ENCODE measurements at places on chromosomes 16 and 17. TPM values are rescaled to one million over a fixed set of nuclear protein-coding genes. Genes with fewer than 3 reads are reported as not detected.

GRCh38 chr16:71995038-71995437, 5.2 kb downstream of the PKD1L3 start:
- no peak for DNase-seq
- no peak overlapping the region for H3K4me3 ChIP-seq
- H3K4me1 ChIP-seq = no peaks in the 10 kb centered on the region
- no peaks in the 10 kb centered on the region for H3K36me3 ChIP-seq
- no peak overlapping the region for H3K27ac ChIP-seq

DNA sequence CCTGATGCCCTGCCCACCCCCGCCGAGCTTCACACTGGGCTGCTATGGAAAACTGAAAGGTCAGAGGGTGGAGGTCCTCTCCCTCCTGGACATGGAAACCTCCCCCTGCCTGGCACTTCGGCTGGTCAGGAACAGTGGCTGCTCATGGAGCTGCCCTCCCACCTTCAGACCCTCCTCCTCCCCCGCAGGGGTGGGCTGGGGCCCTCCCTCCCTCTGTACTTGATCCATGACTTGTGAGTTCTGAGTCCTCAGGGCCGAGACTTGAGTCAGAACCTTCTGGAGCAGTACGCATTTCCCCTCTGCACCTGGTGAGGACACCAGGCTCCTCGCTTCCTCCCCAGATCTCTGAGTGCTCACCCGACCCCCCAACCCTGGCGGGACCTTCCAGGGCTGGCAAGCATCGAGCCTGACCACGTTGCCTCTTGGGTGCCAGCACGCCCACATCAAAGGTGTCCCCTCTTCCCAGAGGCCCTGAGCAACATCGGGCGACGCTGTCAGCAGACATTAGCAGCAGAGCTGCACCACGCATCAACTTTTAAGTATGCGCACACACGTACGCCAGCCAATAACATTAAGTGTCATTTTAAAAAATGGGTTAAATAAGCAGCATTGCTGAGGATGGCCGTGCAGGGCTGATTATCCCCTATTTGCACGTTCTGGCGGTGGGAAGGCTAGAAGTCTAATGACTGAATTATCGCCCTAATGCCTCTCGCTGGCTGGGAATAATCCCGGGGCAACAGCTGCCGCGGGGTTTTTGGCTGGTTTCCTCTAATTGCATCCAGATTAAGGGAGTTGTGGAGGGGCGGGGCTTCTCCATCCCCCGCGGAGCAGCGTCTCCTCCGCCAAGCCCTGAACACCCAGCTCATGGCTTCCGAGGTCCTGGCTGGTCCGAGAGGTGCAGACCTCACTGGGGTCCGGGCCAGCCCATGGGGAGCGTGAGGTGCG, 98.0 kb downstream of the TBC1D16 start:
- no peak overlapping the region for H3K4me3 ChIP-seq
- no peaks in the 10 kb centered on the region for H3K27me3 ChIP-seq
- H3K27ac ChIP-seq = no peak overlapping the region
- peaks cover 13% of the 10 kb centered on the region for H3K36me3 ChIP-seq
- DNase-seq = peak; percentile 90

- no peak overlapping the region for H3K4me3 ChIP-seq
- H3K27ac ChIP-seq = no peak overlapping the region
- H3K4me1 ChIP-seq = peaks cover 25% of the 10 kb centered on the region
- no peak for DNase-seq
- H3K36me3 ChIP-seq = no peaks in the 10 kb centered on the region
- H3K27me3 ChIP-seq = peaks cover 35% of the 10 kb centered on the region
These were observed 5.3 kb downstream of the TMEM114 start for GRCh38 chr16:8585041-8585440.

DNA sequence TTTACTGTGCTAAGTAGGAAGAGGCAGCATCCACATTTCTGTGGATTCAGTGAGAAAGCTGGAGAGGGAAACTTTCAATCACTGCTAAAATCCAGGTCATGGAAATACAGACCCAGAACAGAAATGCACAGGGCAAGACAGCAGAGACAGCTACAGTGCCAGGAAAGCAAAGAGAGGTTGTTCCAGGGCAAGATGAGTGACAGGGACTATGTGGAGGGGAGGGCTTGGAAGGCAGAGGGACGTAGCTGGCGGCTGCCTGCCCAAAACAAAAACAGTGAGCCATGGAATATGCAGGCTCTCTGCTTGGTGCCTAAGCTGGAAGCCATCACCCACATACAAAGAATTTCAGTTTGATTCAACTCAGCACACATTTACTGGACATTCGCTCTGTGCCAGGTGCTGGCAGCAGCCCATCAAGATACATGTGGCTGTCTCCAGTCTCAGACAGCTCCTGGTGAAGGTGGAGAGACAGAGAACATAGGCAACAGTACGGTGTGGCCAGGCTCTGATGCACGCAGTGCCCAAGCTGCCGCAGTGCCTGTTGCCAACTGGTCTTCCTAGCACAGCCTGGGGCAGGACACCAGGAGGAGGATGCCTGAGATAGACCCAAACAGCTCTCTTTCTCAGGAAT, 88.7 kb downstream of the AIPL1 start:
- DNase-seq = no peak
- no peak overlapping the region for H3K27ac ChIP-seq
- no peaks in the 10 kb centered on the region for H3K36me3 ChIP-seq
- no peak overlapping the region for H3K4me3 ChIP-seq
- no peaks in the 10 kb centered on the region for H3K4me1 ChIP-seq

- no peak overlapping the region for H3K4me3 ChIP-seq
- no peak overlapping the region for H3K27ac ChIP-seq
- no peaks in the 10 kb centered on the region for H3K36me3 ChIP-seq
- H3K4me1 ChIP-seq = peaks cover 8% of the 10 kb centered on the region
- no peak for DNase-seq
These were observed 7.8 kb downstream of the NTN1 start for GRCh38 chr17:9028988-9029570.

- H3K36me3 ChIP-seq = peaks cover 1% of the 10 kb centered on the region
- H3K27me3 ChIP-seq = no peaks in the 10 kb centered on the region
- peaks cover 63% of the 10 kb centered on the region for H3K4me1 ChIP-seq
- no peak for DNase-seq
- peak overlapping the region; percentile 91 for H3K27ac ChIP-seq
- H3K4me3 ChIP-seq = peak overlapping the region; percentile 69
These were observed 685 bp upstream of the MPG start for GRCh38 chr16:77273-77806.

DNA sequence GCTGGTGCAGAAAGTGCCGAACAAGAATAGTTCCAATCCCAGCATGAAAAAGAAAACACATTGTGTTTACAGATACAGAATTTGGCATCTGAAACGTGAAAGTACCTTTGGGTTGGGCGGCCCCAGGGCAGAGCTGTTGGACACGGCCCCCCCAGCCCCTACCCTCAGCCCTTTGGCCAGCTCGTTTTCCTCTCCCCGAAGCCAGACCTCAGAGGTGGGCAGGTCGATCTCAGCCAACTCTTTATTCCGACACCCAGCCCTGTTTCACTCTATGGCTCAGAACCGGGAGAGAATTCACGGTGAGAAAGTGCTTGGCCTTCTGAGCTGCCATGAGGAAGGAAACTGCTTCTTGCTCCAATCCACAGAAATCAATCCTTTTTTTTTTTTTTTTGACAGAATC, 11.3 kb downstream of the NTN1 start:
- peaks cover 29% of the 10 kb centered on the region for H3K27me3 ChIP-seq
- H3K4me1 ChIP-seq = peaks cover 8% of the 10 kb centered on the region
- peaks cover 2% of the 10 kb centered on the region for H3K36me3 ChIP-seq
- DNase-seq = no peak
- no peak overlapping the region for H3K4me3 ChIP-seq
- no peak overlapping the region for H3K27ac ChIP-seq

GRCh38 chr17:39074676-39075075, 76.8 kb downstream of the PLXDC1 start:
- no peak for DNase-seq
- H3K4me1 ChIP-seq = peaks cover 10% of the 10 kb centered on the region
- no peak overlapping the region for H3K4me3 ChIP-seq
- no peaks in the 10 kb centered on the region for H3K27me3 ChIP-seq
- H3K27ac ChIP-seq = no peak overlapping the region

DNA sequence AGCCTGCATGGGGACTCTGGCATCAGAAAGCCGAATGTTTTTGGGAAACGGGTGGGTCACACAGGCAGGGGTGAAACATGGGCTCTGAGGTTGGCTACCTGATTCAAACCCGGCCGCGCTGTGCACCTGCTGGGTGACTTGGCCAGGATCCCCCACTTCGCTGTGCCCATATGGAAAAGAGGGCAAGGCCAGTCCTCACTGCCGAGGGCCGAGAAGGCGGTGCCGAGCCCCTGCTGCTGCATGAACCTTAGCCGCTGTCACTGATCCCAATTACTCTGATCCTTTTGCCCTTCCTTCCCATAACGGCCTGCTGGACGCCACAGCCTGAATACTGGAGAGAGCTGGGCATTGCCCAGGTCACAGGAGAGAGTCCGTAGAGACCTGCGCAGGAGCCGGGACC, 17.7 kb downstream of the KDM8 start:
- no peaks in the 10 kb centered on the region for H3K27me3 ChIP-seq
- no peak overlapping the region for H3K4me3 ChIP-seq
- peak; percentile 41 for DNase-seq
- H3K27ac ChIP-seq = no peak overlapping the region
- H3K36me3 ChIP-seq = peaks cover 2% of the 10 kb centered on the region

- H3K4me3 ChIP-seq = no peak overlapping the region
- H3K27me3 ChIP-seq = no peaks in the 10 kb centered on the region
- no peak overlapping the region for H3K27ac ChIP-seq
These were observed 28.2 kb downstream of the GSE1 start for GRCh38 chr16:85641305-85641704.

- H3K4me3 ChIP-seq = no peak overlapping the region
- no peak for DNase-seq
- H3K27me3 ChIP-seq = no peaks in the 10 kb centered on the region
- no peak overlapping the region for H3K27ac ChIP-seq
- peaks cover 10% of the 10 kb centered on the region for H3K4me1 ChIP-seq
- H3K36me3 ChIP-seq = no peaks in the 10 kb centered on the region
These were observed 452.2 kb downstream of the KCNJ2 start for GRCh38 chr17:70621566-70621965.

DNA sequence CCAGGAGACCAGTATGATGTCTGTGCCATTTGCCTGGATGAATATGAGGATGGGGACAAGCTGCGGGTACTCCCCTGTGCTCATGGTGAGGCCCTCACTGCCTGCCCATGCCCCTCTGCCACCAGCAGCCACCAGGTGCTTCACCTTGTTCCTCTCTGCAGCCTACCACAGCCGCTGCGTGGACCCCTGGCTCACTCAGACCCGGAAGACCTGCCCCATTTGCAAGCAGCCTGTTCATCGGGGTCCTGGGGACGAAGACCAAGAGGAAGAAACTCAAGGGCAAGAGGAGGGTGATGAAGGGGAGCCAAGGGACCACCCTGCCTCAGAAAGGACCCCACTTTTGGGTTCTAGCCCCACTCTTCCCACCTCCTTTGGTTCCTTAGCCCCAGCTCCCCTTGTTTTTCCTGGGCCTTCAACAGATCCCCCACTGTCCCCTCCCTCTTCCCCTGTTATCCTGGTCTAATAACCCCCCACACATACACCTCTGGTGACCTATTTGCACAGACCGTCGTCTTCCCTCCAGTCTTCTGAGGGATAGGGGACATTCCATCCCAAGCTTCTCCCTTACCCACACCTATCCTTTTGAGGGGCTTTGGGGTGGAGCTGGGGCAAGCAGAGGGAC, 3.7 kb downstream of the PFN1 start:
- H3K36me3 ChIP-seq = peaks cover 25% of the 10 kb centered on the region
- H3K27me3 ChIP-seq = no peaks in the 10 kb centered on the region
- peak overlapping the region; percentile 94 for H3K27ac ChIP-seq
- DNase-seq = no peak
- peak overlapping the region; percentile 96 for H3K4me3 ChIP-seq
- H3K4me1 ChIP-seq = peaks cover 62% of the 10 kb centered on the region

GRCh38 chr17:43810823-43811222, 22.1 kb downstream of the MPP3 start:
- no peaks in the 10 kb centered on the region for H3K27me3 ChIP-seq
- peaks cover 17% of the 10 kb centered on the region for H3K36me3 ChIP-seq
- no peak for DNase-seq
- no peak overlapping the region for H3K27ac ChIP-seq
- peaks cover 14% of the 10 kb centered on the region for H3K4me1 ChIP-seq
- no peak overlapping the region for H3K4me3 ChIP-seq

GRCh38 chr17:8163978-8164814, 1.4 kb upstream of the VAMP2 start:
- H3K27me3 ChIP-seq = no peaks in the 10 kb centered on the region
- peaks cover 2% of the 10 kb centered on the region for H3K36me3 ChIP-seq
- peaks cover 40% of the 10 kb centered on the region for H3K4me1 ChIP-seq

- peaks cover 29% of the 10 kb centered on the region for H3K36me3 ChIP-seq
- H3K4me3 ChIP-seq = no peak overlapping the region
- no peaks in the 10 kb centered on the region for H3K27me3 ChIP-seq
- H3K4me1 ChIP-seq = peaks cover 2% of the 10 kb centered on the region
- DNase-seq = no peak
These were observed 22.0 kb upstream of the PHLPP2 start for GRCh38 chr16:71746442-71747046.

DNA sequence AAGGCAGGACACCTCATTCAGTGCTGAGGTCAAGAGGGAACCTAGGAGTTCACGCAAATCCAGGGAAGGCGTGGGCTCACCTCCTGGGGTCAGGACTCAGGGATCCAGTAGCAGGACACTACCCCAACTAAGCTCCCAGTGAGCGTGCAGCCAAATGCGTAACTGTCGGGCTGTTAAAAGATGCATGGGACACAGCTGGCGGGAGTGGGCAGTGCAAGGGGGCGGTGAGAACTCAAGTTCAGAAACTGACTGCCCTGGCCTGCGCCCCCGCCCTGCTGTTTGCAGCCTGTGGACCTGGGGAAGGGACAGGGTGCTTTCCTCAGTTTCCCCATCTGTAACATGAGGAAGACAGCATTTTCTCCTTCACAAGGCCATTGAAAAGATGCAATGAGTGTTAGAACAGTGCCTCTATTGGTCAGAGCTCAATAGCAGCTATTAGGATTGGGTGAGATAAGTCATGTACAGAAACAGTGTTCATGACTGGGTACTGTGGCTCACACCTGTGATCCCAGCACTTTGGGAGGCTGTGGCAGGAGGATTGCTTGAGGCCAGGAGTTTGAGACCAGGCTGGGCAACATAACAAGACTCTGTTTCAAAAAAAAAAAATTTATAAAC, 20.2 kb downstream of the CDIPT start:
- no peak for DNase-seq
- H3K27me3 ChIP-seq = no peaks in the 10 kb centered on the region
- H3K4me1 ChIP-seq = no peaks in the 10 kb centered on the region
- H3K4me3 ChIP-seq = no peak overlapping the region
- peaks cover 33% of the 10 kb centered on the region for H3K36me3 ChIP-seq

CYTH1 gene
- total RNA-seq = 155 TPM

NECAB2 gene
- 0.40 TPM for total RNA-seq

Data from chondrocyte (in vitro differentiated cells).